ENCODE measurements at places on chromosomes 6 and 20.
A peak's percentile ranks its signal among the peaks of the same experiment; 100 is the strongest.

- peak; percentile 76 for DNase-seq
Observed at GRCh38 chr20:32333988-32334885, 23.9 kb upstream of the ASXL1 start.

- no peak for DNase-seq
Observed at GRCh38 chr20:17518339-17519052, 12.7 kb downstream of the BFSP1 start.

- no peak for DNase-seq
Observed at GRCh38 chr6:1406306-1407072, 17.1 kb downstream of the FOXF2 start.

GRCh38 chr6:87561017-87561416, 28.8 kb downstream of the RARS2 start:
- DNase-seq: no peak

DNA sequence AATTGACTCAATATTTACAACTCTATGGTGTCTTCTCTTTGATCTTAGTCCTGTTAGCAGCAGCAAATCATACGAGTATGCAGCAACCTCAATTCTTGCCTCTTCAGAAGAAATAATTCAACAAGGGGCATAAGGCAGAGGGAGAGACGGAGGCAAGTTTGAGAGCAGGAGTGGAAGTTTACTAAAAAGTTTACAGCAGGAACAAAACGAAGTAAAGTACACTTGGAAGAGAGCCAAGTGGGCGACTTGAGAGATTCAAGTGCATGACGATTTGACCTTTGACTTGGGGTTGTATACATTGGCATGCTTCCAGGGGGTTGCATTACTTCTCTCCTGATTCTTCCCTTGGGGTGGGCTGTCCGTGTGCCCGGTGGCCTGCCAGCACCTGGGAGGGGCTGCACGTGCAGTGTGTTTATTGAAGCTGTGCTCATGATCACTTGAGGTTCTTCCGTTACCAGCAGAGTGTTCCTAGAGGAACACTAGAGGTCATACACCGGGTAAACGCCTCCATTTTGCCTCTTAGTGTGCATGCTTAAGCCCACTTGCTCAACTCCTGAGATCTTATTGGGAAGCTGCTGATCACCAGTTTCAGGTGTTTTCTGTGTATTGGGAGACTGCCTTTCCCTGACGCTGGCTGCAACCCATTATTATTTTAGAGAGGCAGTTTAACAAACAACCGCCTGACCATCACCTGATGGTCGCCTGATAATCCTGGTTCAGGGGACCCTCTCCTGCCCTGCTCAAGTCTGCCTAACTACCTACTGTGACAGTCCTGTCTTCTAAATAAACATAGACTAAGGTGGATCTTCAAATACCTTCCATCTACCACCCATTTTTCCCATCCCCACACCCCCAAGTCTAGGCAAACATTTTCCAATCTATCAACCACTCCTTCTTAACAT, 172.4 kb upstream of the MYLIP start:
- peak; percentile 77 for DNase-seq

DNA sequence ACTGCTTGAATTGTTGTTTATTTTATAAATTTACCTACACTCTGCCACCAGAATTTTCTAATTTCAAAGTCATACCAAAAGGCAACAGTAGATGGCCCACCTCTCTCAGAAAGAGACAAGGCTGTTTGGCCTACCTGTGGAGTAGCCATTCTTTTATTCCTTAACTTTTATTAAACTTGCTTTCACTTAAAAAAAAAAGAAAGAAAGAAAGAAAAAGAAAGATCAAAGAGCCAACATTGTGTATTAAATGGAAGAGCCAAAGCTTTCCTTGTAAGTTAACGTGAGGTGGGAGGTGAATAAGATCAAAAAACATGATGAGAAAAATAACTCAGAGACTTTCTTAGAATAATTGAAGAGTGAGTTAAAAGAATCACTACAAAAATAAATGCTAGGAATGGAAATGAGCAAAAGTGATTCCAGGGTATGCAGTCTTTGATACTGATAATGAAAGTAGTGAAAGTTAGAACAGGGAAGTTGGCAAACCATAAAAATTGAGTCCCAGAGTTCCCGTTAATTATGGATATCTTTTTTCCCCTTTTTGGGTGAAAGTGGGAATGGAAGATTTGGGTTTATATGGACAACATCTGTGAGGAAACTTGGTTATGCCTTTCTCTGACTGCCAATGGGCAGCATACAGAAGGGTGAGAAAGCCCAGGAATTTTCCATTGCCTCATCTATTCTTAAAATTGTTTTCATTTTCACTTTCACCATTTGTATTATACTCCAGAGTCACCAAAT, 35.9 kb upstream of the MYB start:
- DNase-seq: no peak

DNA sequence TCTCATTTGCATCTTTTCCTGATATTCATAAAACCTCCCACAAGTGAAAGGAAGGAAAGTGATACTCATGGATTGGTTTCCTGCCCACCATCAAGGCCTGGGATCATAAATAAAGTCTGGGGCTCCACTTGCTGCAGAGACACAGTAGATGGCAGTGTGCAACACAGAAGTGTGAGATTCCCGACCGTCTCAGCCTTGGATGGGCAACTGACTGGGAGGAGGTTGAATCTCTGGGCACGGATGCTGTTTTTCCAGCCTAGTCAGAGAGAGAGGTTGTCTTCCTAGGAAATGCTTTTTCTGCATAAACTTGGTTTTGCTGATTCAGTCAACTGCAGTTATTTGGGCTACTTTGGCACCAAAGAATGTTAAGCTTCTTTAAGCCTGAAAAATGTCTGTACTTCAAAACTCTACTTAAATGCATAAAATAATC, 9.9 kb upstream of the RFPL4B start:
- peak; percentile 71 for DNase-seq

DNA sequence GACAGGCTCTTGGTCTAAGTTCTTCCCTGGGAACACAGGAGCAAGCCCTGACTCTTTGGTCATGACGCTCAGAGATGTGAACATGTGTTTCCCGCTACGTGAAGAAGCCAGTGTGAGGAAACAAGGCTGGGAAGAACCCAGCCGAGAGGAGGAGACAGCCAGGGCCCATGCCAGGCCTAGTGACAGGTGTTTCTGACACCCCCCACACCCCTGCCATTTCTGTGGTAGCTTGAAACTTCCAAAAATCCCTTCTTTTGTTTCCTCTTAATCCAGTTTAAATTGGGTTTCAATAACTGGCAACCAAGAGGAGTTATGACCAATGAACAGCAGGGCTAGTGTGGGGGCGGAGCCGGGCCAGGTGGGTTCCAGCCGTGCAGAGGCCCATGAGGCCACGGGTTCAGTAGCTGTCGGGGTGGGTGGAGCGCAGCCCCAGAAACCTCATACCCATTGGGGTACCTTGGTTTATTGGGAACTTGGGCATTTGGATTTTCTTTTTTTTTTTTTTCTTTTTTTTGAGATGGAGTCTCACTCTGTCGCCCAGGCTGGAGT, 33.5 kb downstream of the WRNIP1 start:
- no peak for DNase-seq

- DNase-seq: no peak
Observed at GRCh38 chr6:109325400-109325801, 56.9 kb downstream of the CD164 start.

GRCh38 chr6:34922177-34922663, 33.2 kb downstream of the ANKS1A start:
- no peak for DNase-seq

DNA sequence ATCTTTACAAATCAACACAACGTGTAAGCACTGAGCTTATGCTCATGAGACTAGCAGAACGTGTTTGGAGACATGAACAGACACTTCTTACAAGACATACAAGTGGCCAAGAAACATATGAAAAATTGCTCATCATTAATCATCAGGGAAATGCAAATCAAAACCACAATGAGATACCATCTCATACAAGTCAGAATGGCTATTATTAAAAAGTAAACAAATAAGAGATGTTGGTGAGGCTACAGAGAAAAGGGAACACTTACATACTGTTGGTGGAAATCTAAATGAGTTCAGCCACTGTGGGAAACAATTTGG, 327.9 kb upstream of the SOX4 start:
- no peak for DNase-seq

- no peak for DNase-seq
Observed at GRCh38 chr20:15772826-15773225, 800.4 kb downstream of the KIF16B start.

GRCh38 chr6:128403618-128404444, 116.6 kb downstream of the PTPRK start:
- DNase-seq: no peak

DNA sequence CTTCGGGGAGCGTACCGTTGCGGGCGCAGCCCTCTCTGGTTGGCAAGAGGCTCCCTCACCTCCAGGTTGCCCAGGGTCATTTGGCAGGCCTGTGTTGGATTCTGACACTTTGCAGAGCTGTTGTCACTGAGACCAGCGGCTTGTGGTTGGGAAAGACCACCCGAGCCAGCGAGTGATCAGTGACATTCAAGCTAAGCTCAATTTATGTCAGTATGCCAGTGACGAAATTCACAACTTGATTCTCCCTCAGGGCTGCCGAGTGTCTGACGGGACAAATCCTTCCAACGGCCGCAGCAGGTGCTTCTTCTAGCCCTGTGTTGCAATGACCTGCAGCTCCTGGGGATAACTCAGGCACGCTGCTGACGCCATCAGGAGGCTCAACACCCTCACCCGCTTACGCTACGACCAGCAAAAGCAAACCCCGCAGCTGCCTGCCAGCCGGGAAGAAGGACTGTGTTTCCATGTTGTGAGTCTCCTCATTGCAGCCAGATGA, 16.9 kb upstream of the SLC22A2 start:
- no peak for DNase-seq

DNA sequence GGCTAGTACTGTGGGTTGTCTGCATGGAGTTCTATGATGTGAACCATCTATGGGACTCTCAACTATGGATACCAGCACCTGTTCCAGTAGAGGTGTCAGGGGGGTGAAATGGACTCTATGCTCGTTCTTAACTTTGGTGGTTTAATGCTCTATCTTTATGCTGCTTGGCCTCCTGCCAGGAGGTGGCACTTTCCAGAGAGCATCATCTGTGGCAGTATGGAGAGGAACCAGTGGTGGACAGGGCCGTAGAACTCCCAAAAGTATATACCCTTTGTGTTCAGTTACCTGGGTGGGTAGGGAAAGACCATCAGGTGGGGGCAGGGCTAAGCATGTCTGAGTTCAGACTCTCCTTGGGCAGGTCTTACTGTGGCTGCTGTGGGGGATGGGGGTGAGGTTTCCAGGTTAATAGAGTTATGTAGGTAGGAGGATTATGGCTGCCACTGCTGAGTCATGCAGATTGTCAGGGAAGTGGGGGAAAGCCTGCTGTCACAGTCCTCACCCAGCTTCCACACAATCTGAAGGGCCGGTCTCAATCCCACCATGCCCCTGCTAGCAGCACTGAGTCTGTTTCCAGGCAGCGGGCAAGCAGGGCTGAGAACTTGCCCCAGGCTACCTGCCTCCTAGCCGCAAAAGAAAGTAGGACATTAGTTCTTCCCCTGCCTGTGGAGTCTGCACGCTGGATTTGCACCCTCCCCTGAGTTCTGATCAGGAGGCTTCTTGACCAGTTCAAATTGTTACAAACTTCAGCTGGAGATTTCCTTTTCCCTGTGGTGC, 284.0 kb downstream of the KCNQ5 start:
- no peak for DNase-seq

- DNase-seq: no peak
Observed at GRCh38 chr20:50982363-50982762, 23.7 kb downstream of the MOCS3 start.

DNA sequence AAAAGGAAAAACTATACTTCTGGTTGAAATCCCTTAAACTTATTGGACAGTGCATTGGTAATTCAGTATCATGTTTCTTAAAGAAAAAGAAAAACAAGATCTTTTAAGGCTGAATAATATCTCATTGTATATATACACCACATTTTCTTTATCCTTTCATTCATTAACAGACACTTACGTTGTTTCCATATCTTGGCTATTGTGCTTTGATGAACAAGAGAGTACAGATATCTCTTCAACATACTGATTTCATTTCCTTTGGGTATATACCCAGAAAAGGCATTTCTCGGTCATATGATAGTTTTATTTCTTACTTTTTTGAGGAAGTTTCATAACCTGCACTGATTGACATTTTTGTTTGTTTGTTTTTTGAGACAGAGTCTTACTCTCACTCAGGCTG, 281.5 kb downstream of the SLC35F1 start:
- no peak for DNase-seq

DNA sequence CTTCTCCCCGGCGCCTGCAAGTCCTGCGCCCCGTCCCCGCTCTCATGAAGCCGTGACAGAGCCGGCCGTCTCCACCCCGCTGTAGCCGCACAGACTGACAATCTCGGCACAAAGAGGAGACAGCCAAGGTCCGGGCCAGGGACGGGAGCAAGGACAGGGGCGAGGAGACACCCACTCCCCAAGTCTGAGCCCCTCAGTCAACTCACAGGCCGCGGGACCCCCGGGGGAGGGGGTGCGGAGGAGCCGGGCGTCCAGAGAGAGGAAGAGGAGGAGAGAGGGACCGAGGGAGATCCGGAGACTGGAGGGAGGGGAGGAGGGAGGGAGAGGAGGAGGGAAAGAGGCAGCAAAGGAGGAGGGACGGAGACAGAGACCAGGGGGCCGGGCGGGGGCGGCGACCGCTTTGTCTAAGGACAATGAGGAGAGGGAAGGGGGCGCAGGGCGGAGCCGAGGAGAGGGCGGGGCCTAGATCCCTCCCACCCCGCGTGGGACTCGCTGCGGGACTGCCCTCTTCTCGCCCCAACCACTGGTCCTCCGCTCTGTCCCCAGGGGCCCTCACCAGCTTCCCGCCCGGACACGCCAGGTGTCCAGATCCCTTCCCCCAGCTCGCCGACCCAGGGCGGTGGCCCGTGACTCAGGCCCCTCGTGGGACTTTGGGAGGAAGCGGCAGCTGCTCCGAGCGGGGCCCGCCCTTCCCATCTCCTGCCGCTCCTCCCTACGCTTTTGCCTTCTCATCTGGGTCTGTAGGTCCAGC, 638 bp upstream of the PPP1R18 start:
- peak; percentile 87 for DNase-seq

DNA sequence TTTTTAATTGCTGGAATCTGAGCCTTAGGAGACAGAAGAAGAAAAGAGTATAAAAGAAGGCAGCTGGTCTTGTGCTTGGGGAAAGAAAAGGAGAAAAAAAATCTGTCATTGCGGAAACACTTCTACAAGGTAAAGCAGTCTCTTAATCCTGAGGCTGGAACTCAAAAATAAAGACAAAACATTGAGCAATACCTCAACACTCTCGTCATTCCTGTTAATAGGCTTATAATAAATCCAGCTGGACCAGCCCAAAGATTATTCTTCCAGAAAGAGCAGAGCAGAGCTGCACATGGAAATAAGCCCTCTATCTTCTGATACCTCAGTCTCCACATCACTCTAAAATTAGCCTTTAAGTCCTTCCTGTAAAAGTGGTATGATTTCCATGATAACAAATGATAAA, 62.0 kb upstream of the HIVEP1 start:
- DNase-seq: no peak

DNA sequence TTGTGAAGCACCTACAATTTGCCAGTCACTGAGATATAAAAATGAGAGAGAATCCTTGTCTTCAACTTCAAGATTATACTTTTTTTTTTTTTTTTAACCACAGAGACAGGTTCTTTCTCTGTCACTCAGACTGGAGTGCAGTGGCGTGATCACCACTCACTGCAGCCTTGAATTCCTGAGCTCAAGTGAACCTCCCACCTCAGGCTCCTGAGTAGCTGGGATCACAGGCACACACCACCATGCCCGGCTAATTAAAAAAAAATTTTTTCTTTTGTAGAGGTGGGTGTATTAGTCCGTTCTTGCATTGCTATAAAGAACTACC, 51.6 kb upstream of the PMEPA1 start:
- no peak for DNase-seq

- DNase-seq: peak; percentile 76
Observed at GRCh38 chr20:63230800-63231268, 4.9 kb upstream of the BIRC7 start.

Data from thyroid gland (tissue), 4 donors.